CD4-positive, alpha-beta memory T cell (primary cell): ENCODE measurements at places on chromosomes 5 and 9.

DNA sequence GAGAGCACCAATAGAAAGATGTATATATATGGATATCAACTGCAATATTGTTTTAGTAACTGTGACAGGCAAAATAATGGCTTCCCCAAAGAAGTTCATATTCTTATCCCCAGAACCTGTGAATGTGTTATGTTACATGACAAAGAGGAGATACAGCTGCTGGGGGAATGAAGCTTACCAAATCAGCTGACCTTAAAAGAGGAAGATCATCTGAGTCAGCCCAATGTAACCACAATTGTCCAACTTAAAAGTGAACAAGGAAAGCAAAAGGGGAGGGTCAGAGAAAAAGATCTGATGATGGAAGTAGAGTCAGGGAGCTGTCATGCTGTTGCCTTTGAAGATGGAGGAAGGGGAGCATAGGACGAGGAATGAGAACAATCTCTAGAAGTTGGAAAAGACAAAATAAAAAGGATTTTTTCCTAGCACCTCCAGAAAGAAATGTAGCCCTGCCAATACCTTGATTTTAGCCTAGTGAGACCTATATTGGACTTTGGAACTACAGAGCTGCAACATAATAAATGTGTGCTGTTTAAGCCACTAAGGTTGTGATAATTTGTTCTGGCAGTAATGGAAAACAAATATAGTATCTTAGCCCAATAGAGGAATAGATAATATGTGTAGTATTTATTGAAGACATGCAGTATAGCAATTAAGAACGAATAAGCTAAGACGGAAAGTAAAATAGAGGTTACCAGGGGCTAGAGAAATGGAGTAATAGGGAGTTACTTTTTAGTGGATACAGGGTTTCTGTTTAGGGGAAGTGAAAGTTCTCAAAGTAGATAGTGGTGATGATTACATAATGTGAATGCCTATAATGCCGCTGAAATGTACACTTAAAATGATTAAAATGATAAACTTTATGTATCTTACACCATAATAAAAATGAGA, 115.9 kb downstream of the PIK3R1 start:
- DNase-seq, result no peak

DNA sequence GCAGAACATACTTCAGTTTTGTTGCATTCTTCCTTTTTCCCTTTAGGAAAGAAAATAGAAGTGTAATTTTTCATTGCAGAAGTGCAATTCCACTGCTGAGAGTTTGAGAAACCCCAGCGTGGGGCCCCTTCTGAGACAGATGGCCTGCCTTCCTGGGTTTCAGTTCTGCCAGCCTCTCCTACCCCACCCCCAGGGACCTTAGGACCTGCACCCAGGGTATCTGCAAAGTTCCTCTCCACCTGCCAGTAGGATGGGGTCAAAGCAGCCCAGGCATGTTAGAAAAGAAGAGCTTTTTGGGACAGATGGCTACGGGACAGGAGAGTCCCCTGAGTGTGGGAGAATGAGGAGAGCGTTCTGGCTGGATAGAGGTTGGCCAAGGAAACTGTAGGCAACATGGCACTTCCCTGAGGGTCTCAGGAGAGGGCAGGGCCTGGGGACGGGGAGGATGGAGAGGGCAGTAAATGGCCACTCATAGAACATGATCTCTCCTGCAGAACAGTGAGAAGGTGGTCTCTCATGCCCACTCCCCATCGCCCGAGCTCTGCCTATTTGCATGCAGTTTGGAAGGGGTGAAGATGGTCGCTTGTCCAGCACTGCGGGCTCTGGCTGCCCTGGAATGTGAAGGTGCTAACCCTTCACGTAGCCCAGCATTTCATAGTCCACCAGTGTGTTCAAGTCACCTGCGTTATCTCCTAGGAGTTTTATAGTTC, at the start of gene TIFAB:
TSS of gene TIFAB (minus strand) at position 31 of the 710 bp plus-strand sequence. CDS start 2,412 bp downstream, outside the sequence.
- no peak for DNase-seq

DNA sequence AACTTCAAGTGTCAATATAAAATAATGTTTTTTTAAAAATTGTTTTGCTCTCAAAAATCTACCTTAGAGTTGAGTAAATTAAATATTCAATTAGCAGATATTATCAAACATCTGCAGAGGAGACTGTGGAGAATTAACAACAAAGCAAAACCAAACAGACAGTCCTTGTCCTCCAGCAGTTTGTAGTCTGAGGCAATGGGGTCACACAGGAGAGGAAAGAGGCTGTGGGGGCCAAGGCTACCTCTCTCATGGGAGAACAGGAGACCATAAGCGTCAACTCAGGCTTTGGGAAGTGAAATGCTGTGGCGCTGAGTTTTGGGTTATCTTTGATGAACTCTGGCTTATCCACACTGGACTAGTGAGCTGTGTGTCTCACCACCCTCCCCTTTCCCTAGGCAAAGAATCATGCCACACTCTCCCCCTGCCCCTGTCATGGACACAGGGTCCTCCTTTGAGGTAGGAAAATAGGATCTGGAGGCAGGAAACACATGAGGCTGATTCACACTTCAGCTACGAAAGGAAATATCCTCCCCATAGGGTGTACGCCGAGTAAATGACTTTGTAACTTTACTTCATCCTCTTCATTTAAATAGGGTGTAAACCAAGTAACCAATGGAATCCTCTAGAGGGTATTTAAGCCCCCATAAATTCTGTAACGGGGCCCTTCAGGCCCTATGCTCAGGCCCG, 152.7 kb downstream of the FSTL4 start:
- DNase-seq, result no peak

- no peak for DNase-seq
Measured at GRCh38 chr9:129423216-129423615, 197.7 kb downstream of the C9orf50 start.

DNA sequence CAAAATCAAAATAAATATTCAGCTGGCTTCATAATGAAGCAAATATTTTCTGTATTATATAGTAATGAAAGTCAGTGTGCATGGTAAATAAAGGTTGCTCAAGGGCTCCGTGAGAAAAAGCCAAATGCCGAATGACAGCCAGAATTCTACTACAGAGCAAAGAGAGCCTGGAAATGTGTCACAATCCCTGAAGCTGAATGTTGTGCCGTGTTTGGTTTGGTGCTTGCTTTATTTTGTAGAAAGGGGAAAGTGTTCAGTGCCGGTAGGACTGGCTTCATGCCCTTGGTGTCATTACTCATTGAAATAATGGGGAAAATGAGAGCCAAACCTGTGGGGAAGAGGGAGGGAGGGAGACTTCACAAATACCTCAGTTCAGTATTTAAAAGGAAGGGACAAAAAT, 26.8 kb upstream of the ADAMTSL1 start:
- DNase-seq, result no peak

- DNase-seq, result no peak
Measured at GRCh38 chr9:33718987-33719386, 76.4 kb upstream of the PRSS3 start.

DNA sequence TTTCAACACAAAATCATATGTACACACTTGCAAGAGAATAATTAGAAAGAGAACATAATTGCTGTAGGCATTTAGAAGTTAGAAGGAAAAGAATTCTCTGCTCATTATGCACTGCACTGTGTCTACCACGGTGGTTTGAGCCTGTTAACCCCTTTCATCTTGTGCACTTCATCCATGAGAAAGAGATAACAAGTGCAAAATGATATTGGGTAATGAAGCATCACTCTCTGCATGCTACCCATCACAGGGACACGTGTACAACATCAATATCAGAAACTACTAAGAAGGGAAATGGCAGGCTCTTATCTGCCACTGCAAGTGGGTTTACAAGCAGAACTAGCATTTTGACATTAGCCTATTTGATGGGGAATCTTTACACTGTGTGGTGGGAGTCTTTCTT, 202.6 kb downstream of the CDH12 start:
- no peak for DNase-seq

DNA sequence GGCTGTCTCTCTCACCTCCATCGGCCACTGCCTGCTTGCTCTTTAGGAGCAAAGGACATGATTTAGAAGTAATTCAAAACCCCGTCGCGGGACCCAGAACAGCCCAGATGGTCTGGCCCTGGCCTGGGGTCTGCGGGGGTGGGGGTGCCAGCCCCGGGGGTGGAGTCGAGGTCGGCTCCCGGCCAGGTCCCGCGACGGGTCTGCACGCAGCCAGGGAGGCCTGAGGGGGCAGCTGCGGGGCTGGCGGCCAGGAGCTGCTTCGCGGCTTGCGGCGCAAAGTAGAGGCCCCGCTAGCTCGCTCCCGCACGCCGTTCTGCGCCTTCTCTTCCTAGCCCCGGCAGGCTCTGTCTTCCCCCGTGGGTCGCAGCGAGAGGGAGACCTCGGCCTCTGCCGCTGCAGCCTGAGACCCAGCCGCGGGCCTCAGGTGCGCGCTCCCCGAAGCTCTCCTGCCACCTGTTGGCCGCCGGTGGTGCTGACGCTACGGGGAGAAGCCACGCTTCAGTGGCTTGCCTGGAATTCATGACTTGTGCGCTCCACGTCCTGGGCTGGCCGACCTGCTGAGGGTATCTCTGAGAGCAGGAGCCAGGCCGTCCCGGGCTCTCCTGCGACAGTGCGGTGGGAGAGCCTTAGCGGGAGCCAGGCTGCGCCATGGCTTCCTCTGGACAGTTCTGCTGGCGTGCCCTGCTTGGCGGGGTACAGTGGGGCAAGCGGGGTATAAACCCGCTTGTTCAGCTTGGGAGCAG, 157.2 kb upstream of the PITX1 start:
- DNase-seq, result peak; percentile 55
